A375 (cell line): ENCODE measurements at places on chromosomes 7 and 10. TPM values are rescaled to one million over a fixed set of nuclear protein-coding genes. Genes with fewer than 3 reads are reported as not detected.

TMEM26 gene
- not detected in 2 replicates for total RNA-seq

CALN1 gene
- total RNA-seq, result 0.08 TPM in 1 of 2 replicates, not detected in the other

ZNF727 gene
- 0.19 and 0.56 TPM in 2 replicates for total RNA-seq

MAGI2 gene
- total RNA-seq, result 2.9 and 3.5 TPM in 2 replicates

EGR2 gene
- 0.34 and 0.72 TPM in 2 replicates for total RNA-seq

TLL2 gene
- 0.32 and 0.79 TPM in 2 replicates for total RNA-seq

ZNF248 gene
- total RNA-seq, result 7.1 and 8.1 TPM in 2 replicates

SFRP4 gene
- not detected in 2 replicates for total RNA-seq

MUC12 gene
- total RNA-seq, result not detected in 2 replicates

GCK gene
- not detected in 2 replicates for total RNA-seq

CFAP70 gene
- total RNA-seq, result 0.11 and 0.15 TPM in 2 replicates

CDHR3 gene
- 0.69 and 0.98 TPM in 2 replicates for total RNA-seq

COL13A1 gene
- 59.4 and 61.0 TPM in 2 replicates for total RNA-seq

TFEC gene
- 0.34 and 0.40 TPM in 2 replicates for total RNA-seq

RPEL1 gene
- not detected in 2 replicates for total RNA-seq

PCBD1 gene
- total RNA-seq, result 24.1 and 28.9 TPM in 2 replicates

PURB gene
- 12.3 and 13.8 TPM in 2 replicates for total RNA-seq

LRIT1 gene
- not detected in 2 replicates for total RNA-seq

GPNMB gene
- 25.9 and 26.3 TPM in 2 replicates for total RNA-seq

SYT15 gene
- total RNA-seq, result 0.08 and 0.24 TPM in 2 replicates

ANKRD30A gene
- total RNA-seq, result 4.6 and 7.1 TPM in 2 replicates

CAV2 gene
- total RNA-seq, result 12.8 and 17.1 TPM in 2 replicates

SKAP2 gene
- total RNA-seq, result 12.4 and 16.8 TPM in 2 replicates

GPR158 gene
- total RNA-seq, result 5.5 and 6.1 TPM in 2 replicates

CREB5 gene
- total RNA-seq, result 3.0 and 4.7 TPM in 2 replicates

CHRM2 gene
- total RNA-seq, result 0.03 TPM in 1 of 2 replicates, not detected in the other

ZNF488 gene
- 0.15 and 0.32 TPM in 2 replicates for total RNA-seq

PTN gene
- total RNA-seq, result 5.5 and 6.4 TPM in 2 replicates

TSPAN15 gene
- 0.98 and 1.2 TPM in 2 replicates for total RNA-seq

KIAA1549 gene
- 3.6 and 5.0 TPM in 2 replicates for total RNA-seq
